Stimulated activated CD4-positive, alpha-beta T cell treated with anti-CD3 and anti-CD28 coated beads, Interleukin-15, amount 100 ng/mL, for 24 hours (primary cell): ENCODE measurements at places on chromosomes 2 and 18.

GRCh38 chr2:9307535-9307934, 100.9 kb downstream of the ASAP2 start:
- DNase-seq, result no peak

GRCh38 chr2:45930396-45930792, 278.9 kb downstream of the PRKCE start:
- no peak for DNase-seq

DNA sequence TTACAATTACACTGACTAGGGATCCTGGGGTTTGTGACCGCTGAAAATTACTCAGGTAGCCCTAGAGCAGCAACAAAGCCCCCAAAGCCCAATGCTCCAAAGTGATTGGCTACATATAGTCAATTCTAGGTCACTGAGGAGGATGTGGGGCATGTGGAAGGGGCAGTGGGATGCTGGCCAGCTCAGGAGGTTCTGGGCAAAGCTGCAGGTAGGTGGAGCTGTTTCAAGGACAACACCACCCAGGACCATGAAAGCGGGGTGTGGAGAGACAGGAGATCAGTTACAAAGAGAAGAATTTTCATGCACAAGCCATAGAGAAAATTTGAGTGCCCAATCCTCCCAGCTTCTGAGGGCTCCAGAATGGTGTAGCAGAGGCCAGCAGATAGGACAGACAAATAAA, 75.0 kb upstream of the CCDC85A start:
- DNase-seq, result no peak

- no peak for DNase-seq
Observed at GRCh38 chr2:61789807-61790602, 63.9 kb downstream of the FAM161A start.

DNA sequence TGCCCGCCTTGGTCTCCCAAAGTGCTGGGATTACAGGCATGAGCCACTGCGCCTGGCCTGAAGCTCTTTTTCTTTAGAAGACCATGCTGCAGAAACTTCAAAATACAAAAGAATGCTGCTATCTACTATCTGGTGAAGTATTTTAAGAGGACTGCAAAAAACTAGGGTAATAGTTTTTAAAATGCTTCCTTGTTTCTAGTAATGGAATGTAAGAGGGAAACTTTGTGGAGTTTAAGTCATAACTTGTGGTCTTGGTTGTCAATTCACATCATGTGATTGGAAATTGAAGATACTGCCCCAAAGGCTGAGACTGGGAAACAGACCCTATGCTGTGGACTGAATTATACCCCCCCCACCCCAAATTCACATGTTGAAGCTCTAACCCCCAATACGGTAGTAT, 68.3 kb downstream of the B3GNT2 start:
- no peak for DNase-seq

DNA sequence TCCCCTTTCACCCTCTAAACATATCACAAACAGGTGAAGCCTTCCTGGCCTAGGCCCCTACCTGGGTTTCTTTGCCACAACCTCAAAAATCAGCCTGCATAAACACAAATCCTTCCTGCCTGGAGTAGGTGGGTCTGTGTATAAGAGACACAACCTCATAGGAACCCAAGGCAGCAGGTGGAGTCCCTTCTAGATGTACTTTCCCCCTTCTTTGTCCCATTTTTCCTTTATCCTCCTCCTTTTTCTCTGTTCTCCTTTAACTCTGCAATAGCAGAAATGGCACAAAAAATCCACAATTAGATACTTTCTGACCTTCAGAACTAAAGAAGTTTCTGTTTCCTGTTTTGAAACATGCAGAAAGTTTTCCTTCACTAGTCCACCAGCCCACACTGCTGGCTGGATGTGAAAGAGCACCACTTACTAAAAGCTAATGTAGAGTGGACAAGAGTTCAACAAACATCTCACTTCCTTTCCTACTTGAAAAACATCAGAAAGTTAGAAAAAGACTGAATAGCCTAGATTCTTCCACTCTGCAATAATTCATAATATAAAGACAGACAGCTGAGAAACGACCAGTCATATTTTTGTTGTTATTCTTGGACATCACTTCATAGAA, 11.2 kb downstream of the SLC40A1 start:
- DNase-seq, result no peak
